AG08396 (cell line): ENCODE measurements at places on chromosomes 1 and 21.

GRCh38 chr1:14756589-14757285, 158.3 kb downstream of the KAZN start:
- DNase-seq, result no peak

DNA sequence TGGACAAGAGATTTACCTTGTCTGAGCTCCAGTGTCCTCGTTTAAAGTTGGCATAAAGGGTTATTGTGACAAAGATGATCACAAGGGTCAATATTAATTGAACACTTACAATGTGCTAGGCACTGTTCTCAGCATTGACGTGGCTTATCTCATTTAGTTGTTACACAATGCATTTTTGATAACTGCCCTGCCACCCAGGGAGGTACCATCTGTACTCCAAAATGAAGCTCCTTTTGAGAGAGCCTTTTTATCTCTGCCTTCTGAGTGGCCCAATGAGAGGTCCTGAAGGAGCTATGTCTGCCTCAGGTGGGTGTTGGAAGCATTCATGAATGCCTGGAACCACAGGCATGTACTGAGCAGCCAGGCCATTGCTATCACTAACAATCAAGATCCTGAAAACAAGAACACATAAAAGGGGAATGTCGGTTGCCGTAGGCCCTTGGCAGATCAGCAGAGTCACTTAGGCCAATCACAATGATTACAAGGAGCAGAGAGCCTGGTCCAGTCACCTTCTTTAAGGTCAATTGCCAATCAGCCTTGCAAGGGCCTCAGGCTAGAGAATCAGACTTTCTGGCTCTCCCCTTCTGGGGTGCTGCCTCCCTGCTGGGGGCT, 78.5 kb downstream of the NMNAT2 start:
- DNase-seq, result no peak

- DNase-seq, result no peak
Measured at GRCh38 chr1:150210091-150210490, 25.8 kb downstream of the ANP32E start.

DNA sequence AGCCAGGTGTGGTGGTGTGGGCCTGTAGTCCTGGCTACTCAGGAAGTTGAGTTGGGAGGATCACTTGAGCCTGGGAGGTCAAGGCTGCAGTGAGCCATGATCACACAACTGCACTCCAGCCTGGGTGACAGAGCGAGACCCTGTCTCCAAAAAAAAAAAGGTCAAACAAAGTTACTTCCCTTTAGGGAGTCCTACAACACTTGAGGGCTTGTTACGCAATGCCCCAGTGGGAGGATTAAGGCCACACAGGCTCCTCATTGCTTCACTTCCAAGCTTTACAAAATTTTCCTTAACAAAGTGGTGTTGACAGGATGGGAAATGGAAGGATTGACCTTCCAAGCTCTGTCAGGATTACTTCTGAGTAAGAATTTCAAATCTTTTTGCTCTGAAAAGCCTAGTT, 6.2 kb upstream of the EXTL1 start:
- no peak for DNase-seq

DNA sequence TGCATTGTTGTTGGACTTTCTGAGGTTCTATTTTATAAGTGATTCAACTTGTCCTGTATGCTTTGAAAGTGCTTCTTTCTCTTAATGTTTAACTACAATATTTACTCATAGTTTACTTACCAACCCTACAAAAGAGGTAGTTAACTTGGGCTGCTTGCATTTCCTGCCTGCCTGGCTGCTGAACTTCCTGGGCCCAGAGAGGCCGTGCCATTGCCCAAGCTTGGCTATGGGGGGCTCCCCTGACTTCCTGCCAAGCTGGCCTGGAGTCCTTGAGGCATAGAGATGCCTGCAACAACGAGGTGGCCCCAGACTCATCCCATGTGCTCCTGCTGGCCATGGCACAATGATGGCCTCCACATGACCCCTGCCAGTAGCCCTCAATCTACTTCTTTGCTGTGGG, 361.6 kb upstream of the PLD5 start:
- DNase-seq, result no peak

DNA sequence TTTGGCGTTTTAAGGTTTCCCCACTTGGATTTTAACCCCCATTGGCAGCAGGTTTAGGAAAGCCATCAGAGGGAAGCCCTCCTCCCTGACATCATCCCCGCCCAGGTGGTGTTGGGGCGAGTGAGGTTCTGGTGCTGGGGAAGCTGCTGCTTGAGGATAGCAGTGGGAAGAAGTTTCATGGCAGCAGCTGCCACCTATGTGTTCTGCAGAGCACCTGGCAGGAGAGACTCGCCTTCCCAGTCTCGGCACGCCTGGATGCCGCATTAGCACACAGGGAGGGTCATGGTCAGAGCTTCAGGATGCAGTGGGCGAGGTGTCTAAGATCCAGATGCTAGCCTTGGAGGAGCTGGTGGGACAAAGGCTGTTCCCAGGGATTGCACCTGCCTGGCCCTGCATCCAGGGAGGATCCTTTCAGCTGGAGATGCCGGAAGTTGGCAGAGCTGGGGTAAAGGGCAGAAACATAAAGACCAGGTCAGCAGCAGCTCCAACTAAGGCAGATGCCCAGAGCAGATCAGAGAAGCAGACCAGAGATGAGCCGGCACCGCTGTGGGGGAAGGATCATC, 33.9 kb downstream of the ABCG1 start:
- no peak for DNase-seq

DNA sequence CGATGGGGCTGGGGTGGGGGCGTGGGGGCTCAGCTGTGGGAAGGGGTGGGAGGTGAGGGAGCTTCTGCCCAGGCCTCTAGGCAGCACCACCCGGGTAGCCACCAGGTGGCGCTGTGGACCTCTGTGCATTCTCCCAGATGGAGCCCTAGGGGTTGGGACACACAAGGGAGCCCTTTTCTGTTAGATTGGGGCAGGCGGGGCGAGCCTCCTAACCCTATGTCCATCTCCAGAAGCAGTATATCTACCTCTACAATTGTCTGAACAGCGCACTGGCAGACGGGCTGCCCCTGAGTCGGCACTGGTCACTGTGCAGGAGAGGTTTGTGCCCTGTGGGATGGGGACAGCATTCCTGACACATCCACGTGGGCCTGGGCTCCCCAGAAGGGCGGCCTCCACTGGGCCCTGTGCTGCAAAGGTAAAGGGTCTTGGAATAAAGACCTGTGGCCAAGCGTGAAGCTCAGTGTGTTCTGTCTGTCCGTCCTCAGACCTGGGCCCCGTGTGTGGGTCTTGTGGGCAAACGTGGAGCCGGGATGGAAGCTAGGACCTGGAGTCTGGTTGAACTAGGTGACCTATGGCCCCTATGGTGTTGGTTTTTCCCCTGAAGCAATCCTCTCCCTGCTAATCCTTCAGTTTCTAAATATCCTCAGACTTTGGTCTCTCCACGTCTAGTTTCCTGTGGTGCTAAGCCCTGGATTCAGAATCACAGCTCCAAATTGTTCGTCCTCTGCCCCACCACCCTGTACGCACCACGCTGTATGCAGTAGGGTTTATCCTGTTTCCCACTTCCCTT, 4.4 kb upstream of the LGR6 start:
- peak; percentile 65 for DNase-seq

- no peak for DNase-seq
Measured at GRCh38 chr1:174841747-174842146, 158.0 kb upstream of the CACYBP start.

- DNase-seq, result no peak
Measured at GRCh38 chr1:93963585-93963984, 54.4 kb upstream of the GCLM start.

- no peak for DNase-seq
Measured at GRCh38 chr1:18629659-18630510, 761 bp upstream of the PAX7 start.

DNA sequence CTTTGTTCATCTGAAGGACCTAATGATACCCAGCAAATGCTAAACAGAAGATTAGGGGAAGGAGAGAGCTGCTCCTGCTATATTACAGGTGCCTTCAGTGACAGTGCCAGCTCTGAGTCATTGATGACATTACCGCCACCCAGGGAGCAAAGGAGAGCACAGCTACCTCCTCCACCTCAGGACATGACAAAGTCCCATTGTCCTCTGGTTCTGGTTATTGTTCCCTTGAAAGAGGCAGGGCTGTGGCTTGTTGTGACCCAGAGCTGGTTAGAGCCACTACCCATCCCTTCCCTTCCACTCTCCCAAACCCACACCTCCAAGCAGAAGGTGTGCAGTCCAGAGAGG, 363.5 kb upstream of the DUSP10 start:
- no peak for DNase-seq

GRCh38 chr1:197606168-197606845, 169.0 kb downstream of the DENND1B start:
- no peak for DNase-seq

DNA sequence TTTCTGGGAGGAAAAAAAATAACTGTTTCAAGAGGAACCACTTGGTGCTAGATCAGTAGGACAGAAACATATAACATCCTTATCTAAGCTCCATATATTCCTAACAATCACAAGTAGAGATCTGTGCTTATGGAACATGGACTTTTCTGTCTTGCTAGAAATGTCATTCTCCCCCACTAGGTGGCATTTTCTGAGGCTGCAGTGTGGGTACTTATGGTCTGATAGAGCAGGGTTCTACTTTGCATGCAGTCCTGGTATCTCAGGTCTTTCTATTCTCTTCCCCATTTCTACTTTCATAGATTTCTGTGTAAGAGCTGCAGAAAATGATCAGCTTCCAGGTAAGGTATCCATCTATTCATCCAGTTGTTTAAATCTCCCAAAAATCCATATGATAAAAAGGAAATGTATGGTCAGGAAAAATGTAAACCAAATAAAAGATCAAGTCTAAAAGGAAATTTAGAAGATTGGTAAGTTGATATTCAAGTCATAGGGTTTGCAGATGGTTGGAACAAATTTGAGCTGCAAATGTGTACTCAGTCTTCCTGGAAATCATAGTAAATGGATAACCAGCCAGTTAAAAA, 1.5 kb downstream of the ZNF684 start:
- DNase-seq, result peak; percentile 43

GRCh38 chr1:235275836-235276235, 52.1 kb downstream of the ARID4B start:
- no peak for DNase-seq

- DNase-seq, result peak; percentile 9
Measured at GRCh38 chr21:26717146-26717739, 128.0 kb downstream of the ADAMTS1 start.

- DNase-seq, result no peak
Measured at GRCh38 chr1:169697755-169698154, 13.7 kb downstream of the SELL start.

- no peak for DNase-seq
Measured at GRCh38 chr1:57500136-57500830, 76.4 kb upstream of the DAB1 start.

DNA sequence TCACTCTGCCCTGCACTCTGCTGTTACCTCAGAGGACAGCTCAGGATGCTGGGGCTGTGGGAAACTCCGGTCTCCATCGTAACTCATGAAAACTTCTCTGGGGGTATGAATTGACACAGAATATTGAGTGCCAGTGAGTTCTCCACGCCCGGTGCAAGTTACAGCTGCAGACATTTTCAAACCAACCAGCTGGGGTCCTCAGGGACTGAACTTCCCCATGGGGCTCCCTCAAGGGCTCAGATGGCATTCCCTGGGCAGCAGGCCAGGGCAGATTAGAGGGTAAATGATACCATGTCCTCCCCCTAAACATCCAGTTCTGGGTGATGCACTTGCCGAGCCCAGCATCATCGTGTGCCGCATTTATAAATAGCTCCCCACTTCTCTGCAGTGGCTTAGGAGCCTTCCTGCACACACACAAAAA, 27.8 kb upstream of the CCSAP start:
- no peak for DNase-seq

GRCh38 chr1:40309374-40310128, 7.5 kb downstream of the COL9A2 start:
- DNase-seq, result no peak

DNA sequence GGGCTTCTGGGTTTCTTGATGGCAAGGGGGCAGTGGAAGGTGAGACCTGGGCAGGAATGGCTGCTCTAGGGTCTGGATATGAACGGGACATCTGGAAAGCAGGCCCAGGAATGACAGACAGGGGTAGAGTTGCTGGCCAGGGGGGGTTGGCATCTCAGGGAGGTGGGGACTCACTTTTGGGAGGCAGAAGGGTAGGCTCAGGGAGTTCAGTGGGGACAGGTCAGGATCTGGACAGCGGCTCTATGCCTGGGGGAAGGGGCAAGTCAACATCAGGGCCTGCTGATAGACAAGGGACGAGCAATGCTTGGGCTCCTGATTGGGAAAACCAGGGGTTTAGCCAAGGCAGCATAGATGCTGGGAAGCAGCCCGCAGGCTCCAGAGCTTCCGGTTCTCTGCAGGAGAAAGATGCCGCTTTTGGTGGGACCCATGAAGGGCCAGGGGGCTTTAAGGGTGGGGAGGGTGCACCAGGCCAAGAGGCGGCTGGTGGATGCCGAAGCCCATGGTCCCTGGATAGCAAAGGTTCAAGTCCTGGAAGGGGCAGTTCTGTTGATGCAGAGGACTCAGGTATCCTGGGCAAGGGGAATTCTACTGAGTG, 21.9 kb downstream of the IGFN1 start:
- no peak for DNase-seq

GRCh38 chr1:39268906-39269305, 64.4 kb downstream of the MACF1 start:
- no peak for DNase-seq

DNA sequence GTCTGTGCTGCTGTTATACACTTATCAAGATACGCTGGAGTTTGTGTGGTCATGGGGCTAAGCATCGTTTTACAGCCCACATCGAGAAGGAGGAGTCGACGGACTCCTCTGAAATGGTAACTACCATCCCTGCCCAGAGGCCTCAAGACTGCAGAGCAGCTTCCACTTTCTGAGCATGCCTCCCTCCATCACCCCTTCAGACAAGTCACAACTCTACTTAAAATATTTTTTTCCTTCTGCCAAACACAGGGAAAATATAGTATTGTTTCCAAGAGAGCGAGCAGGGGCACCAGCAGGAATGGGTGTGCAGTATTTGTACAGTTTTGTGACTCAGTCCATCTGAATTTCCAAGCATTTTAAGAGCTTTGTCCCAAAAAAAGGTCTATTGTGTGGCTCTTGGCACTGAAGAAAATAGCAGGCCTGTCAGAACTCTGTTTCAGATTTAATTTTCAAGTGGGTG, 14.1 kb downstream of the EVA1C start:
- DNase-seq, result peak; percentile 24

DNA sequence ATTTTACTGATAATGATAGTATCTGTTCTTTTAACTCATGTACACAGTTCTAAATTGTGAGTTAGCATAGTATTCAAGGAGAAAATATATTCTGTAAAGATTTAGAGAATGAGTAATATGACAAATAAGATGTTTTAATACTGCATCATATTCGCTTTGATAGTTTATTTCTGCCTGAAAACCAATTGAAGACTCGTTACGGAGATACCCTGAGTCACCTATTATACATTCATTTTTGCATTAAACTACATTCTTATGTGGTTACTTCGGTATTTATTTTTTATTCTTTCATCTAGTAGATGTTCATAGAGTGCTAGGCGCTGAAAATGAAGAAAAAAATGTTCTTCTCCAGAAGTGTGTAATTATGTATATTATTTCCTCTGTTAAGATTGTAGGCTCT, 5.3 kb downstream of the UHMK1 start:
- DNase-seq, result peak; percentile 42

GRCh38 chr1:188359315-188359714, 1530.6 kb downstream of the PLA2G4A start:
- no peak for DNase-seq
